Urinary bladder (tissue), 4 donors: ENCODE measurements at places on chromosomes 6 and 20. TPM values are rescaled to one million over a fixed set of nuclear protein-coding genes. Genes with fewer than 3 reads are reported as not detected.

GRCh38 chr20:13877793-13878192 lies 93.0 kb downstream of the NDUFAF5 start:
- DNase-seq, result peak; percentile 23

DNA sequence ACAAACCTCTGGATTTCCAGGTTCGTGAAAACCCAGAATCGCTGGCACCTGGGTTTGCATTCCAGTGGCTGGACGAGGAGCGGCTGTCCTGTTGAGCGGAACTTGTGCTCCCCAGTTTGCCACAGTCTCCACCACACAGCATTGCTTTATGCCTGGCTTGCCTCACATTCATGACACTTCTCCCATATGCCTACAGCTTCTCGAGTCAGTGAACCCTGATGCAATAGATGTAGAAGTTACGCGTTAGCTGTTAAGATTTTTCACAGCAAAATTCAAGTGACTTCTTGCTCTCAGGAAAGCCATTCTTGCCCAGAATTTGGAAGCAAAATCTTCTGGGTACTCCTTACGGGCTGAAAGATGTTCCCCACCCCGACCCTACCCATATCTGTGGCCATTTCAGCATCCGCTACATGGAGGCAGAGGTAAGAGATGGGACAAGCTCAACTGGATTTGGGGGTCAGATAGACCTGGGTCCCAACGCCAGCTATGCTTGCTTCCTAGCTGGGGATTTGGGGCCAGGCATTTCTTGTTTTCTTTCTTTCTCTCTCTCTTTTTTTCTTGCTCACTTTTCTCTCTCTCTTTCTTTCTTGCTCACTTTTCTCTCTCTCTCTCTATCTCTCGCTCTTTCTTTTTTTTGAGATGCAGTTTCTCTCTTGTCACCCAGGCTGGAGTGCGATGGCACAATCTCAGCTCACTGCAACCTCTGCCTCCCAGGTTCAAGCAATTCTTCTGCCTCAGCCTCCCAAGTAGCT lies 12.4 kb upstream of the GDAP1L1 start:
- DNase-seq, result no peak

GRCh38 chr6:139882977-139883728 lies 508.7 kb upstream of the CITED2 start:
- no peak for DNase-seq

- DNase-seq, result no peak
These were observed 49.0 kb downstream of the TMEM170B start for GRCh38 chr6:11586536-11586935.

DNA sequence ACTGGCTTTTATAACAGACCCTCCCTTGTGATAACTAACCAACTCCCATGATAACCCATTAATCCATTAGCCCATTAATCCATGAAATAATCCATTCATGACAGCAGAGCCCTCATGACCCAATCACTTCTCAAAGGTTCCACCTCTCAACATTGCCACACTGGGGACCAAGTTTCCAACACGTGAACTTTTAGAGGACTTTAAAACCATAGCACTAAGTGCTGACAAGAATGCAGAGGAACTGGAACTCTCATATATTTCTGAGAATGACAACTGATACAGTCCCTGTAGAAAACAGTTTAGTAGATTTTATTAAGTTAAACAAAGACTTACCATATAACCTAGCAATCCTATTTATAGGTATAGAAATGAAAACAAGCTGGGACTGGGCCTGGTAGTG lies 11.4 kb upstream of the FAM50B start:
- no peak for DNase-seq

- no peak for DNase-seq
These were observed 44.5 kb upstream of the VSX1 start for GRCh38 chr20:25126204-25127029.

GRCh38 chr20:39108746-39109145 lies 146.6 kb downstream of the DHX35 start:
- no peak for DNase-seq

- no peak for DNase-seq
These were observed 10.4 kb downstream of the DEFB129 start for GRCh38 chr20:237489-237888.

DNA sequence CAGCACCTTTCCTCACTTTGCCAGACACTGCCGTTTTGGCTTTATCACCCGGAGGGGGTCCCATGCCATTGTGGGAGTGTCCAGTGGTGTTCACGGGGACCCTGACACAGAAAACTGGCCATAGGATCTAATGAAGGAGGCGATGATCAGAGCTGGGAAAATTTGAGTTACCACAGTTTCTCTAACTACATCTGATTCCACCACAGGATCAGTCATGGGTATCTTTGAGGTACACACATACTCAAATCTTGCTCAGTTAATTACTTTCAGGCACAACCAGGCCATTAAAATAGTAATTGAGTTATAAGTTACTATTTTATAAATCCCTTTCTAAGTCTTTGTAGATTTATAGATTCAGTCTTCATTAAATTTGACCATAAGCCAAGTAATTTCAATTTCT lies 215.1 kb downstream of the PRL start:
- DNase-seq, result no peak

- peak; percentile 55 for DNase-seq
These were observed 197.9 kb downstream of the TFAP2C start for GRCh38 chr20:56826705-56827665.

- no peak for DNase-seq
These were observed 570.4 kb upstream of the GJE1 start for GRCh38 chr6:141562186-141562811.

DNA sequence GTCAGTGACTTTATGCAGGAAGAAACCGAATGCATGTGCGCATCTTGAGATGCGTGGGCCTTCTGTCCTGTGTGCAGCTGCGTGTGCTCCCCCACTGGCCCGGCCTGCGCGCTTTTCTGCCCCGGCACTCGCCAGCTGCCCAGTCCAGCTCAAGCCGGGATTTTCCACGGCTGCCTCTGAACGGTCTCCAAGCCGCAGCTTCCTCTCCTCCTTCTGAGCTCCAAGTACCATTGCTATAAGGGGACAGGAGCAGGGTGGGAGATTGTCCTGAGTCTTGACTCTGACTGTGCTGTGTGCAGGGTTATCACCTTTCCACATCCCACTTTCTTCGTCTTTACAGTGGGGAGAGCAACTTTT lies 302.8 kb downstream of the THBS2 start:
- no peak for DNase-seq

The DNPH1 gene
- 18.2 TPM for total RNA-seq

GRCh38 chr20:45937765-45938164 lies 3.3 kb downstream of the PCIF1 start:
- no peak for DNase-seq

The ZDHHC14 gene
- total RNA-seq, result 10.2 TPM

GRCh38 chr6:131775886-131776285 lies 31.9 kb upstream of the ENPP1 start:
- DNase-seq, result no peak

DNA sequence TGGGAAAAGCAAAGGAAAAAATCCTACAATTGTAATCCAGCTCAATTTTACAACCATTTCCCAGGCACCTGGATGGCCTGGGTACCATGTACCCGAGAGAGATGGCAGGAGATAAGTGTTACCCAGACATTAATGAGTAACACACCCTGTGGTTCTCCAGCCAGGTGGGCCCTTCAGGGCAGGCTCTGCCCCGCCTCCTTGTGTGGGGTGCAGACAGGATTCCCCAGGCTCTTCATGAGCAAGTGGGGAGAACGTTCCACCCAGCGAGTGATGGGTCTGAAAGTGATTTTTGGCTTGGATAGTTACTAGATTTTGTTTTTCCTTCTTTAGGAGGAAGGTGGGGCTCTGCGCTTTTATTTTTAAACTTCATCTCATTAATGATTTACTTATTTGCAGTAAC lies 243.9 kb downstream of the TAF4 start:
- DNase-seq, result no peak

GRCh38 chr20:12068121-12068520 lies 150.4 kb downstream of the BTBD3 start:
- DNase-seq, result no peak

The ADGRB3 gene
- 29.4 TPM for total RNA-seq

GRCh38 chr6:12903246-12903645 lies 186.7 kb downstream of the PHACTR1 start:
- no peak for DNase-seq

The GATA5 gene
- 6.6 TPM for total RNA-seq

DNA sequence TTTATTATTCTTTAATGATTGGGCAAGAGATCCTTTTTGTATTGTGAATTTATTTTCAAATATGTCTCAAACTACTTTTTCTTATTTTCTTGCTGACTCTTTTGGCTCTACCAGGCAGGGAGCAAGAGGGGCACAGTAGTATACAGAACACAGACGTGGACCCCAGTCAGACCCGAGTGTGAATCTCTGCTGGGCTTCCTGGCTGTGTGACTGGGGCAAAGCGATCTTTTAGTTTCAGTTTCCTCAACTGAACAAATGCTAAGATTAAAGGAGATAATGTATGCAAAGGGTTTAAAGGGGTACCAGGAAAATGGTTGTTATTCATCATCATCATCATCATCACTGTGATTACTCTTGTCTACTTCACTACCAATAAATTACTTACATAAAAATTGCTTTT lies 317.5 kb downstream of the HIVEP2 start:
- no peak for DNase-seq

The SLPI gene
- 6.8 TPM for total RNA-seq

The DEFB125 gene
- total RNA-seq, result not detected

DNA sequence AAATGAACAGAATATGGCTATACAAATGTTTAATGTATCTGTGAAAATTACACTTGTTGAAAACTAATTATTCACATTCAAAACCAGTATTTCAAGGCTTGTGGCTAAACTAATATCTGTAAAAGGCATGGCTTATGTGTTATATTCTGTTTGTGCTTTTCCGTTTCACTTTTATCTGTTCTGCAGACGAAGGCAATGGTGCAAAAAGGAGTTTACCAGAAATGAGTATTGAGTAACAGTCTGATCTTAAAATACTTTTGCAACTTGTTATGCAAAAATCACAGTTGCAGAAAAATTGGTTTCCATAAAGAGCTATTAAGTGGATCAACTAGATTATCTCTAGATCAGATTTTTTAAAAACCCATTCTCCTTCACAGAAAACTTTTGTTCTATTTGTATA lies 9.4 kb upstream of the STX11 start:
- DNase-seq, result no peak

The VNN1 gene
- total RNA-seq, result 0.63 TPM

DNA sequence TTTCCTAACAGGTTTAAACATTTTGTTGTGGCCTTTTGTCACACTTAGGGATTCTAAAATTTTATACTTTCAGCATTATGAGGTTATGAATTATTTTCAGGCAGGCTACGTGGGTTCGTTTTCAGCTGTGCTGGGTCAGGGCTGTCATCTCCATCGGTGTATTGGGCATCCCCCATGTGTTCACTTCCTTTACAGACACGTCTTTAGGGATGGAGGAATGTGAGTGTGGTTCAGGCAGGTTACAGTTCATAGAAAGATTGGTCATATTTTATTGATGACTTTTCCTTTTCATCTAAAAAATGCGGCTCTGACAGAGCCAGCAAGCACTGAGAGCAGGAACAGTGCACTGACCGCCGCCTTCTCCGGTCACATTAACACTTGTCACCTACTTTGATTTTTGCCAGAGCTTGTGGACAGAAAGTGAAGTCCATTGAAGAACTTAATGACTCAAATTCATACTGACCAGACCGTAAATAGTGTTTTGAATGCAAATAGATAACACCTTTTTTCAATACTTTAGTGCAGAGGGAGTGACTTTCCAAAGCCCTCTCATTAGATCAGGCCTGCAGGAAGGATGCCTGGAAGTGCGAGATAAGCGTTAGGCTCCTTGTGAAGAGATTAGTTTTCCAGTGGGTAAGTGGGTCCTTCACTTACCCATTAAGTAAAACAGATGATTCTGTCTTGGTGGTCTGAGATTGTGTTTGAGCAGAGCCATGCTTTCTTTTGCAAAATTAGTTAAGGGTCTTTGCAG lies 113.1 kb downstream of the TIAM2 start:
- DNase-seq, result no peak

DNA sequence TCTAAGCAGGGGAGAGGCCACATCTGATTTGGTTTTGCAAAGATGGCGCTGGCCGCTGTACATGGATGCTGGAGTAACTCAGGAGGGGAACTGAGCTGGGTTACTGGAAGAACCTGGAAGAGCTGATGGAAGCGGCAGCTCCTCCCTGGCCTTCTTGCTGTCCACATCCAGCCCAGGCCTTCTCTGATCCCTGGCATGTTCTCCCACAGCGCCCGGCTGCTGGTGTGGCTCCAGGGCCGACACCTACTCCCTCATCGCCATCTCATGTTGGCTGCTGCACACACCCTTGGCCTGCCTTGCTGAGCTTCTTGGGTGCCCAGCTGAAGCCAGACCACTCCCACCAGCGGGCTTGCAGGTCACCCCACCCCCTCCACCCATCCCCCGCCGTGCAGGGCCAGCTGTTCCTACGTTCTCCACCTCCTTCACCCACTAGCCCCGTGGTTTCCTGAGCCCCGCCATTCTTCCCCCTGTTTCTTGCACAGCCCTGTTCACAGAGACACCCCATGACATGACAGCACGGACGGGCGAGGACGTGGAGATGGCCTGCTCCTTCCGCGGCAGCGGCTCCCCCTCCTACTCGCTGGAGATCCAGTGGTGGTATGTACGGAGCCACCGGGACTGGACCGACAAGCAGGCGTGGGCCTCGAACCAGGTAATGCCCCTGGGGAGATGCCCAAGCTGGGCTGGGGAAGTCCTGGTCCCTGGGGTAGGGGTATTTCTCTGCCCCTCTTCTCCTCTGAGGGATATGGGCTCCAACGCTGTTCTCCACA lies 28.4 kb downstream of the VSTM2L start:
- DNase-seq, result no peak

- DNase-seq, result no peak
These were observed 82.9 kb upstream of the TSHZ2 start for GRCh38 chr20:52889225-52889624.

The SSTR4 gene
- total RNA-seq, result not detected

The PBOV1 gene
- not detected for total RNA-seq

- no peak for DNase-seq
These were observed 33.9 kb downstream of the HLA-A start for GRCh38 chr6:29976253-29976587.

The RAET1L gene
- total RNA-seq, result not detected

DNA sequence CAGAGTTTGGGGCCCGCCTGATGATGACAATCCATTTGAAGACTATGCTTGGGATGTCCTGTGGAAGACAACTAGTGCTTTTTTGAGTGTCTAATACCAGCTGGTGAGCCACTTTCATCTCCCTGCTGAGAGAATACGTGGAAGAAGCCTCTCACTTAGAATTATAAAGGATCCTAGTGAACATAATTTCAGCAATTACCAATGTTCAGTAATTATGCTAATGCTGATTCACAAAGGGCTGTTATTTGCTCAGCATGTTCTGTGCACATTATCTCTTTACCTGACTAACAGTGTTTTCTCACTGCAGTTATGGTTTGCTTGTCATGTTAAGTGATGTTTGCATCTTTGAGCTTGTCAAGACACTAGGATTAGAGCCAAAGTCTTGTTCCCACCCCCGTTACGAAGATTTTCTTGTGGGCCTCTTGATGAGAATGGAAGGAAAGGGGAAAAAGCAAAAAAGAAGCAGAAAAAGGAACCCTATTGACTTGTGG lies 282.1 kb upstream of the CHD6 start:
- no peak for DNase-seq

The RPS18 gene
- total RNA-seq, result 3,033 TPM

DNA sequence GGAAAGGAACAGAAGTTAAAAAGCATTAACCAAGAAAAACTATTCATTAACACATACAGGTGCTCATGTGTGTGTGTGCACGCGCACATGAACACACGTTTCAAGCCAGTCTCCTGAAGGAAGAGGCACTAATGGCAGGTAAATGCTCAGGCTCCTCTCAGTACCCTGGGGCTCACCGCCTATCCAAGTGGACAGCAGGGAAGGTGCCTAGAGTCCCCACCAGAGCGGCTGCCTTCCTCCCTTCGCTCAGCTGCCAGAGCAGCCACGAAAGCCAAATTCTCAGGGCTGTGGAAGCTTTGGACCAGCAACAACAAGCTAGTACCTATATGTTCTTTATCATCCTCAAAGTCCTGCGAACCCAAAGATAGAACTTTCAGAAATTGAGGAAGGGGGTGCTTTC lies 42.6 kb downstream of the PLCG1 start:
- DNase-seq, result no peak
